ENCODE measurements at places on chromosomes 7 and 10. TPM values are rescaled to one million over a fixed set of nuclear protein-coding genes. Genes with fewer than 3 reads are reported as not detected.

The OPALIN gene
- total RNA-seq = not detected

DNA sequence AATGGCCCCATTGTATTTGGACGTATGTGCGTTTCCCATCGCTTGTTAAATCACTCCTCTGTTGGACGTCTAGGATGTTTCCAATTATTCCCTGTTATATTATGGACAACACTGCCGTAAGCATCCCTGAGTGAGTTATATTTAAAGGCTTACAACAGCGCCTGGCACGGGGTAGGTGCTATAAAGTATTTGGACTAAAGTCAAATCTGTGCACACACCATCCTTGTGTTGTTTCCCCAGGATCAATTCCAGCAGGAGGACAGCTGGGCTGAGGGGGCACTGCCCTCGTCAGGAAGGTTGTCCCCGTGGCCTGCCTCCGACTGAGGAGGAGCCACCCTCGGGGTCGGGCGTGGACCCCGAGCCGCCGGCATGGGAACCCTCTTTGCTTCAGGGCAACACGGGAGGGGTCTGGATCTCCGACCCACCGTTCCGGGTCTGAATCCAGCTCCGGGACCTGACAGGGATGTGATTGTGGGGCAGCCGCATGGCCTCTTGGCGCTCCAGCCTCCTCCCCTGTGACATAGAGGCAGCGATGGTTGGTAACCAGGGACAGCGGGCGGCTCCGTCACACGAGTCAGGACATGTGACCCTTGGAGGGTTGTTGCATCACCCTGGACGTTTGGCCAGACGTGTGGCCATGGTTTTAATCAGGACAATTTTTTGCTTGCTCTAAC lies 1.5 kb upstream of the JAKMIP3 start:
- no peak for DNase-seq

The PCBD1 gene
- total RNA-seq = 147 TPM

The ACSL5 gene
- 0.33 TPM for total RNA-seq

All from progenitor cell of endocrine pancreas (in vitro differentiated cells).